ENCODE measurements at places on chromosomes 11 and 22.

- DNase-seq, result no peak
Observed at GRCh38 chr11:92061456-92062062, 163.1 kb upstream of the FAT3 start.

- DNase-seq, result no peak
Observed at GRCh38 chr11:134410766-134411165, 1.3 kb downstream of the B3GAT1 start.

DNA sequence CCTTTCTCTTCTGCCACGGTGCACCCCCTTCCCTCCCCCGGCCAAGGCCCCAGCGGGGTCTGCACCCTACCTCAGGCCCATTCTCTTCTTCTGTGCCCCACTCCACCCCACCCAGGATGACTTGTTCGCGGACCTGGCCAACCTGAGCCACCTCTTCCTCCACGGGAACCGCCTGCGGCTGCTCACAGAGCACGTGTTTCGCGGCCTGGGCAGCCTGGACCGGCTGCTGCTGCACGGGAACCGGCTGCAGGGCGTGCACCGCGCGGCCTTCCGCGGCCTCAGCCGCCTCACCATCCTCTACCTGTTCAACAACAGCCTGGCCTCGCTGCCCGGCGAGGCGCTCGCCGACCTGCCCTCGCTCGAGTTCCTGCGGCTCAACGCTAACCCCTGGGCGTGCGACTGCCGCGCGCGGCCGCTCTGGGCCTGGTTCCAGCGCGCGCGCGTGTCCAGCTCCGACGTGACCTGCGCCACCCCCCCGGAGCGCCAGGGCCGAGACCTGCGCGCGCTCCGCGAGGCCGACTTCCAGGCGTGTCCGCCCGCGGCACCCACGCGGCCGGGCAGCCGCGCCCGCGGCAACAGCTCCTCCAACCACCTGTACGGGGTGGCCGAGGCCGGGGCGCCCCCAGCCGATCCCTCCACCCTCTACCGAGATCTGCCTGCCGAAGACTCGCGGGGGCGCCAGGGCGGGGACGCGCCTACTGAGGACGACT, 15.9 kb downstream of the RTN4RL2 start:
- DNase-seq, result peak; percentile 10

- DNase-seq, result no peak
Observed at GRCh38 chr11:32113200-32113919, 22.5 kb downstream of the RCN1 start.

DNA sequence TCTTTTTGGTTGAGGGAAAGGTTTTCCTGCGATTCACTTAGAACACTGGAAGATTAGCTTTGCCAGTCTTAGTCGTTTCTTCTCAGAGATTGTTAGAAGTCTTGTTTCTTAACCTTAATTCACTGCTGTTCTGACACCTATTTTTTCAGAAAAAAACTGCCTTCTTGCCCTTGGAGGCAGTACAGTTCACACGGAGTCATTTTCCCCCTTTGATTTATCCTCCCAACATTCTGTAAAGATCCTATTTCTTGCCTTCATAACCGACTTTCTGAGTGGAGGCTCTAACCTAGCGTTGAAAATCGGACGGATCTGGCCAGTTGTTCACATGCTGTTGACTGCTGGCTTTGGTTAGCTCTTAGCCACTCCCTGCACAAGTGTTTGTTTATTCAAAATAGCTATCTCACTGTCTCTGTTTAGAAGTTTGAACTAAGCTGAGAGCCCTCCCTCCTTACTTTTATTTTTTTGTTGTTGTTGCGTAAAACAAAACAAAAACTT, 737 bp downstream of the BCL2L13 start:
- no peak for DNase-seq

DNA sequence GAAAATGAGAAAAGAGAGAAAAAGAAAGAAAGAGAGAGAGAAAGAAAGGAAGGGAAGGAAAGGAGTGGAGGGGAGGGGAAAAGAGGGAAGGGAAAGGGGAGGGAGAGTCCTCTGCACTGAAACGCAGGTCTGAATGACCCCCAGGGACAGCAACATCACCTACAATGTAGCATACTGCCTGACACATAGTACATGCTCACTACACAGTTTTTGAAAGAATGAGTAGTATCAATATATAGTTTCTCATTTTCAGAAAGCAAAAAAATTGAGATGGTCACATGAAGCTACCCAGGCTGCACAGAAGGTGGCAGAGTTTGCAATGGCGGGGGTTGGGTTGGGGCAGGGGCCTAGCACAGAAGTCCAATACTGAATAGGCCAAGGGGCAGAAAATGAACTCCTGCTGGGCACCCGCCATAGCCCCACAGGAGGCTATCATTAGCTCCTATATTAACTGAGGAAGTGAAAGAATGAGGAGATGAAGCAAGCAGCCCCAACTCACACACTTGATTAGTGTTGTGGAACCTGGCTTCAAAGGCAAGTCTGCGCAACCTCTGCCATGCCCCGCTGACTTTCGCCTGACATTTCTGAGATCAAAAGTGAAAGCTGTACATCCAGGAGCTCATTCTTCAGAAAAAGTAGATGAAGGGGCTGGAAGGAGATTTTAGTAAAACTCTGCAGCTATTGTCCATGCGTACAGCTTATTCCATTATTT, 241.2 kb upstream of the SYN3 start:
- no peak for DNase-seq

DNA sequence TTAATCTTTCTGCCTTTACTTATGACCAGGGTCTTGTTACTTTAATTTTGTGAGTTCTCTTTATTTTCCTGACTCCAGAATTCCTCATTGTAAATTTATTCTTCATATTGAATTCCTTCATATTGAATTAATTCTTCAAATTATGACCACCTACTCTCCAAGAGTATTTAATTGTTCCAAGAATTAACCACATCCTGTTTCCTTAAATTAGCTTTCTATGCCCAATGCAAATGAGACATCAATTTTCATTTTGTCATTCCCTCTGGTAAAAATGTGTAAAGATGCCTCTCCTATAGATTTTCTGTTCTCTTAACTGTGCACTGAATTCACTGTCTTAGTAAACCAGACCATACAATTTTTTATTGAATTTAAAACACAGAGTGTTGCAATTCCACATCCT, 211.2 kb upstream of the GRIA4 start:
- no peak for DNase-seq

- no peak for DNase-seq
Observed at GRCh38 chr11:124839128-124839971, 25.9 kb upstream of the ROBO3 start.

GRCh38 chr22:20089977-20090729, 10.1 kb downstream of the DGCR8 start:
- DNase-seq, result no peak

DNA sequence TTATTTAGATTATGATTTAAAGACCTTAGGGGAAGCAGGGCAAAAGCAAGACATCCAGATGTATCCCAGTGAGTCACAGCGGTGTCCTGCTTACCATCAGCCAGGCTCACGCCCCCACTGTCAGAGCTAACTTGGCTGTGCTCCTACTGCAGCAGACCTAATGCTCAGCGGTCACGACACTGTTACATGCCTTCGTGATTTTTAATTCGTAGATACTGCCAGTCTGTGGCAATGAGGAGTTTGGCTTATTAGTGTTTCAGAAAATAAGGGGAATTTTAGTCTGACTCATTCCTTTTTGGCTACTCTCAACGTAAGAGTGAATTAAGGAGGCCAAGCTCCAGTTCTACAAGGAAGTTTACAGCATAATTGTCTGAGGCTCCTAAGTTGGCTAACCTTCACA, 22.7 kb downstream of the EFCAB6 start:
- no peak for DNase-seq

DNA sequence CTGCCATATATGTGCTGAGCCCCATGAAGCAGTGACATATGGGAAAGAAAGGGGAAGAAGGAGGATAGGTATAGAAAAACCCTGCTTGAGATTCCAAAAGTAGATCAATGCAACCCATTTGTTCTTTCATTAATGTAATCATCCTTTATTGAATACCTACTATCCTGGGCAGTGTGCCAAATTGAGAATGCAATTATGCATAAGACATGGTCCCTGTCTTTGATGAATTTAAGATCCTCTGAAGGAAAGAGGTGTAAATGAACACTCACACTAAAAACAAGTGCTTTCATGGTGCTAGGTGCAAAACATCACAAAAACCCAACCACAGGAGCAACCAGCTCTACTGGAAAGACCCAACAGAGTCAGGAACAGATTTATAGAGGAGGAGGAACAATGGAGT, 29.7 kb downstream of the FLI1 start:
- no peak for DNase-seq

- no peak for DNase-seq
Observed at GRCh38 chr11:101583251-101584128, at the start of gene TRPC6. TSS of gene TRPC6 (minus strand) at chr11:101584007. CDS start at chr11:101583503, 504 bp downstream.

DNA sequence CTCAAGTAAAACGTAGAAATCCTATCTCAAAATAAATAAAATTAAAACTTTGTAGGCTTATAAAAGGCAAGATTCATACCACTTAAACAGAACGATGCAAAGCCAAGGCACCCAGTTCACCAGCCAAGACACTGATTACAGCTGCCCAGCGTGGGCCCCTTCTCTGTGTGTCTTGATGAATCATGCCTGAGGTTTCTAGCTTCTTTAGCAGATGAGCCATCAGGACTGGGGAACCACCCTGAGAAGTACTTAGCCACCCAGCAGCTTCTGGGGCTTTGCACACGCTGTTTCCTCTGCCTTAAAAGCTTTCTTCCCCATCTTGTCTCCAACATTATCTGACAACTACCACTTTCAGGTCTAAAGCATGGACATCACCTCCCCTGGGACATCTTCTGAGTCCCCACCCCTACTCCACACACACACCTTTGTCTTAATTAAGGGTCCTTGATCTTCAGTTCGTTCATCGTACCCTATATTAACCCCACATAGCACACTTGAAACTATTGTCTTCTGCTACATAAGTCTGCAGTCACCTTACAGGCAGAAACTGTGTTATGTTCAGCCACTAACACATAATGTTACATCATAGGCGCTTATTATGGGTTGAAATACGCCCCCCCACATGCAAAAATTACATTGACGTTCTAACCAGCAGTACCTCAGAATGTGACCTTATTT, 8.7 kb upstream of the LAYN start:
- DNase-seq, result no peak

- no peak for DNase-seq
Observed at GRCh38 chr11:18853086-18853720, 61.6 kb upstream of the PTPN5 start.

DNA sequence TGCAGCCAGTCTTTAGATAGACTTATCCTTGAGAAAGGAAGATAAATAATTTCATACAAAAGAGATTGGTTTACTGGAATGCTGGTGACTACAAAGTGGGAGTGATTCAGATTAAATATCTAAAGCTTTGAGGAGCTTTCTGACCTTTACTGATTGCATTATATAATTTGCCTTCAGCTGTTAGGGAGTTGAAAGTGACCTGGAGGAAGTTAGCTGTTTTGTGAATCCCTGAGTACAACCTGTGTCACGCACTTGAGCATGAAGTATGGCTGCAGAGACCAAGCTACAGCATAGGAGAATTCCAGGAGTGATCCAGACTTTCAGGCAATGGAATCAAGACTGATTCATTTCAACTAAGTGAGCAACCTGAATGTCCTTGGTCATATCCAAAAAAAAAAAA, 1848.3 kb upstream of the RAG2 start:
- DNase-seq, result no peak

- DNase-seq, result peak; percentile 43
Observed at GRCh38 chr22:43186272-43187170, at the start of gene TTLL12. TSS of gene TTLL12 (minus strand) at chr22:43187134. CDS start at chr22:43187069, 65 bp downstream.

DNA sequence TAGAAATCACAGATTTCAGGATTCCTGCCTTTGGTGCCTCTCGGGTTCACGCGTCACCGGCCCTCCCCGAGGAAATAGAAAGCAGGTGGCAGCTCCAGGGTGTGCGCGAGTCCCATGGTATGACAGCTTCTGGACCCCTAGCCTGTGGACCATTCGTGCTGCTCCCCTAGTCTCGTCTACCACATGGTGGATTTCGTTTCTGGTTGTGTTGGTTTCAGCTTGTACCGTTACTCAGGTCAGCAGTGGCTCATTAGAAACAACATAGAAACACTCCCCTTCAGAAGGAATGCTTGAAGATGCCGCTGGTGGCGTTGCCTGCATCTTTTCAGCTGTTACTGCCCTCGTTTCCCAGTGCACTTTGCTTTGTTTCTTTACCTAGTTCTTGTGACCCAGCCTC, 700 bp downstream of the TTC17 start:
- no peak for DNase-seq

- DNase-seq, result no peak
Observed at GRCh38 chr11:134261626-134262488, 8.5 kb downstream of the ACAD8 start.

GRCh38 chr22:25509374-25509791, 55.1 kb upstream of the GRK3 start:
- no peak for DNase-seq

DNA sequence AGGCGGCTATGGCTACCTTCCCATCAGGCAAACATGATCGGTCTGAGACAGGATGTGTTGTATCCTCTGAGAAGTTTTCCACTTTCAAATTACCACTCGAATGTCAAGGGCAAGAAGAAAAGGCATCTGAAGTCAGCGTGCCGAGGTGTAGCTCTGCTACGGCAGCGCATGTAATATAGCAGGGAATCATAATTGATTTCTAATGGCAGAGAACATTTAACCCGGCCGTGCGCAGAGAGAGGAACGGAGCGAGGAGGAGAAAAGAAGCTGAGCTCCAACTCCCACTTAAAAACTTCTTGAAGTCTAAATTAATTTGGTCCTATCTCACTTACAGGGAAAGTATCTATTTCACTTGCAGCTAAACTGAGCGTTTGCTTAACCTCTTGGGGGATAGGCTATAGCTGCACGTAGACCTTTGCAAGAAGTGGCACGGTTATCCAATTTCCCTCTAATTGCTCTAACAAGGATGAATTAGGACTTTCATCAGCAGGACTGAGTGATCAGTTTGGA, 137.3 kb upstream of the KIRREL3 start:
- no peak for DNase-seq

DNA sequence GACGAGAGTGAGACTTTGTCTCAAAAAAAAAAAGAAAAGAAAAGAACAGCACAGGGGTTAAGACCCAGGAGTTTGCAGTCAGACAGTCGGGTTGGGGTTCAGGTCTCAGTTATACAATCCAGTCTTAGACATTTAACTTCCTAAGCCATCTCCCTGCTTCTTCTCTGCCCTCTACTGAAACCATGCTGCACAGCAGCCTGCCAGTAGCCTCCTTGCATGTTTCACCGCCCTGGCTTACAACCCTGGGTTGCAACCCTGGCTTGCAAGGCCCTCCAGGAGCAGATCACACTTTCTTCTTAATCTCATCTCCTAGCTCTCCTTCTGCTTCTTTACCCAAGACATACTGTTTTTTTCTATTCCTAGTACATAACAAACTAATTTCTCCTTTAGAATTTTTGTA, 5.9 kb upstream of the B3GAT3 start:
- no peak for DNase-seq

GRCh38 chr11:87463486-87464102, 425.9 kb downstream of the TMEM135 start:
- no peak for DNase-seq

DNA sequence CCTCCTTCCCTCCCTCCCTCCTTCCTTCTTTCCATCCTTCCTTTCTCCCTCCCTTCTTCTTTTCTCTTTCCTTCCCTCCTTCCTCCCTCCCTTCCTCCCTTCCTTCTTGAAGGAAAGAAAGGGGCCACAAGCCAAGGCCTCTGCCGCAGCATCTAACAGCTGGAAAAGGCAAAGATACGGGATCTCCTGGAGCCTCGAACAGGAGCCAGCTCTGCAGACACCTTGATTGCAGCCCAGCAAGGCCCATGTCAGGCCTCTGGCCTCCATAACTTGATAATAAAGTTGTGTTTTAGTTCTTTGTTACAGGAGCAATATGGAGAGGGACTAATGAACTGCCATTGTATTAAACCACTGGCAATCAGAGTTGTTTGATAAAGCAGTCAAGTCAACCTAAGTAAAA, 348.9 kb upstream of the B3GAT1 start:
- no peak for DNase-seq
